CD8-positive, alpha-beta T cell (primary cell): ENCODE measurements at places on chromosomes 11 and 22.

DNA sequence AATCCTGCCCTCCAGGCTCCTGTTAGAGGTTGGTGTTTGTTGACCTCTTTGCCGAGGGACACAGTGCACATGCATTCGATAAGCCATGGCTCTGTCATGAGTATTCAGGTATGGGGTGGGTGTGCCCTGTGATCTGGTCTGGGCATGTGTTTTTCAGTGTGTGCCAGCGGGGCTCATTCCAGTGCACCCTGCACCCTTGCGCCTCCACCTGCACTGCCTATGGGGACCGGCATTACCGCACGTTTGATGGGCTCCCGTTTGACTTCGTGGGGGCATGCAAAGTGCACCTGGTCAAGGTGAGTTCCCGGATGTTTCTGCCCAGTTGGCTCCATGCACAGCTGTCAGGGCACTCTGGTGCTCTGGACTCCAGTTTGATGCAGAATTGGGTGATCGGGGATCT, 44.2 kb downstream of the OTOG start:
- no peak for DNase-seq

DNA sequence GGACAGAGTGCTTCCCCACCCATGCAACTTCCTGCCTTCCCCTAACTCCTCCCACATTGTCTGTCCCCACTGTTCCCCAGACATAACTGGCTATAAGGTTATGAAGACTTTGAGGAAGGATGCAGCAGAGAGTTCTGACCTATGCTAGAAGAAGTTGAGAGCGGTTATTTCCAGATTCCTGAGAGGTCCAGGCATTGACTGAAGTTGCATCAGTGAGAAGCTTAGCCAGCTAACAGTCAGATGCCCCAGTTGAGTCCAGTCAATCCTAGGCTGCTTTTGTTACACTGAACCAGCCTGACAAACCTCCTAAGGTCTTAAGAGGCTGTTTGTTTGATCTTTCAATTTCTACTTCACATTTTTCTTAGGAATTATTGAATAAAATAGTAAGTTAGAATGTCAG, 937.9 kb upstream of the CCDC90B start:
- DNase-seq: no peak

- DNase-seq: no peak
Measured at GRCh38 chr22:39369186-39369585, 19.4 kb downstream of the SYNGR1 start.

GRCh38 chr11:116070520-116070919, 566.3 kb upstream of the CADM1 start:
- no peak for DNase-seq

DNA sequence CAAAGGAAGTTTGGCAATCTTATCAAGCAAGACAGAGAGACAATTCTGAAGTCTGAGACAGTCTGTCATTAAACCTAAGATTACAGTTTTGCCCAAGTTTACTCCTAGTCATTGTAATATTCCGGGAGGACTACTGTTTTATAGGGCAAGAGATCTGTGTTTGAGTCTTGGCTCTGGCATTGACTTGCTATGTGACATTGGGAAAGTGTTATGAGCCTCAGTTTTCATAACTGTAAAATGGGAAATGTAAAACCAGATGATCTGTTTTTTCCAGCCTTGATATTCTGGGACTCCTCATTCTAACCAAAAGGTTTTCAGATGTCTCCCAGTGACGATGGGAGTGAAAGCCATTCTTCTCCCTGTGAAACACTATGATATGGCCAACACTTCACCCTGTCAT, 24.3 kb upstream of the SLCO2B1 start:
- no peak for DNase-seq

DNA sequence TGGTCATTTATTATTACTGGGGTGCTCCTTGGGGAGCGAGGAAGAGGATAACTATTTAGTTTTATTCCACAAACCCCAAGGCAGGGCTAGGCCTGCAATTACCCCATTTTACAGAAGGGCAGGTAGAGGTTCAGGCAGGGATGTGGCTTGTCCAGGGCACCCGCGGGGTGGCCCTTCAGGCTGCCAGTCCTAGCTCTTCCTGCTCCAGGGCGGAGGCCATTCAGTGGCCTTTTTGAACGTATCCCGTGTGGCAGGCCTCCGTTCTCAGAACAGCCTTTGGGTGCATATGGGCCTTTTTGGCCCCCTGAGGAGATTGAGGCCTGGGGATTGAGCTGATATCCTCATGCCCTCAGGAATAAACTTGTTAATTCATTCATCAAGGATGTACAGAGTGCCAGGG, 66.2 kb downstream of the MPPED1 start:
- no peak for DNase-seq

DNA sequence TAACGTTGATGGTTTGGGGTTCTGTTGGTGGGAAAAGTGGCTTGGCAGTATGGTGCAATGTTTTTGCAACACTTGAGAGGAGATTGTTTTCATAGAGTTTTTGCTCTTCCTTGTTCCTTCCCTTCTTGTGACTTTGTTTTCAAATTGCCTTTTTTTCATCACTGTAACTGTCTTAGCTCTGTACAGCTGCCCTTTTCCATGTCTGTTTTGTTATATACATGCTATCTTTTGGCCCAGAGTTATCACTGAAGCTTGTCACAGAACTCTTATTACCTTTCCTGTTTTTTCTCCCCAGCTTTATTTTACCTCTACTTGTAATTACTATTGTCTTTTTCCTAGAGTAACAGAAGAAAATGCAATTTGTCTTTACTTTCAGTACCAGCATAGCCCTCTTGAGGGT, 154.1 kb downstream of the DDX10 start:
- no peak for DNase-seq

DNA sequence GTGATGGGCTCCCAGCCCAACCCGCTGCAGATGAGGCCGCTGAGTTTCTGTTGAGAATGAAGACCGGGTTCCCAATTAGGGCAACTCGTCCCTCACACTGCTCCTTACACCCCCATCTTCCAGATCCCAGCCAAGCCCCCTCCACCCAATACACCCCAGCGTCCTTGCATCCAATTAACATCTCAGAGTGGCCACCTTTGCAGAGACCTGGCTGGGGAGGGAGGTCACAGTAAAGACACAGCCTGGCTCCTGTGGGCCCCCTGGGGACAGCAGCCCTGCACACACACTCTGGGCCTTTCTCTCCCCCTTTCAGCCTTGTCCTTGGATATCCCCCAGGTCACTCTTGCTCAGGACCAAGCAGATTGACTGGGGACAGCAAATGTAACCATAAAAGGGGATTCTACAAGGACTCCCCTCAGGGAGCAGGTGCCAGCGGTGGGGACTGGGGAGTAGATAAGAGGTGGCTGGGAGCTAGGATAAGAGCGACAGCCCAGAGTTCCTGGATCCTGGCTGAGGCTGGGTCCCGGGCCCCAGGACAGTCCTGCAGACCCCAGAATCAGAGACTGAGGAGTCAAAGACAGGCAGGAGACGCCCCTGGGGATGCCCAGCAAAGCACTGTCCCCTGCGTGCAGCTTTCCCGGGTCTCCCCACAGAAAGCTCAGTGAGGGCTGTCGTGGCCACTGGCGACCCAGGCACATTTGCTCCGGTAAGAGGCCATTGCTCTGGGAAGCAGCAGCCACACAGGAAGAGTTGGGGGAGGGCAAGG, 8.4 kb downstream of the APOBEC3A start:
- DNase-seq: no peak

GRCh38 chr22:17944256-17944655, 80.1 kb downstream of the MICAL3 start:
- DNase-seq: no peak

DNA sequence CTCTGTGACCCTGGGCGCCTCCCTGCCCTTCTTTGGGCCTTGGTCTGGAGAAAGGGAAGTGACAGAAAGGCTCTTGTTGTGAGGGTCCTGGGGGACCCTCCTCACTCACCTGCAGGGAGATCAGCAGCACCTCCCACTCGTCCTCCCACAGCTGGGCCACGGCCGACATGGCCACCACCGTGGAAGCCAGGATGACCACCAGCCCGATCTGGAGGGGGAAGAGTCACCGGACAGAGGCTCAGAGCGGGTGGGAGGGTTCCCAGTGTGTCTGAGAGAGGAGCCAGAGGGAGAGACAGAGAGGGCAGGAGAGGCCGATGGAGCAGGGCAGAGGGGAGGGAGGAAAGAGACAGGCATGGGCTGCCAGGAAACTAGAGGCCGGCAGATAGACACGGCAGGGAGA, 16.8 kb upstream of the KLHL35 start:
- DNase-seq: no peak

- DNase-seq: no peak
Measured at GRCh38 chr11:122103321-122103720, 12.7 kb downstream of the BLID start.

DNA sequence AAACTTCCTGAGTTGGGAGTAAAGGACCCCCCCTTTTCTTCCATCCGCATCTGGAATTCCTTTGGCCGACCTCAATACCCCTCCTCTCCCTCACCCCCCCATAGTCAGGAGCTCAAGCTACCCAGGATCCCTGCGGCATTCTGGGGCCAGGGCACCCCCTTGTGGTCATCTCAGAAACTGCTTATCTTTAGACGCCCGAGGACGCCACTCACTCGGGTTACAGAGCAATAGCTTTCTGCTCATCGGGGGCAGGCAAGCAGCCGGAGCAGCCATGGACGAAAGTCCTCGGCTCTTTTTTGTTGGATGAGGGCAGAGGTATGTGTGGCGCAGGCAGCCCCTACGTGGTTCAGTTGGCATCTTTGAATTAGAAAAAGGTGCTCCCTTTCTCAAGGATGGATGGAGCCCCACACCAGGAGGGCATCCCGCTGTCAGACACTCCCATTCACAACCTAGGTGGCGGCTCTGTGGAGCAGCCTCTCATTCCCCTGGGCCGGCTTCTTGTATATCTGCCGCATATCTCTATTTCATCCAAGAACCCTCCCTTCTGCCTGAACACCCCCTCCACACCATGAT, 2.3 kb downstream of the C1QTNF5 start:
- peak; percentile 71 for DNase-seq

- no peak for DNase-seq
Measured at GRCh38 chr11:116215471-116216113, 557.2 kb downstream of the BUD13 start.

GRCh38 chr11:13141731-13142709, 132.9 kb downstream of the RASSF10 start:
- no peak for DNase-seq

- DNase-seq: no peak
Measured at GRCh38 chr11:59849129-59849528, 3.8 kb upstream of the CBLIF start.

- DNase-seq: peak; percentile 7
Measured at GRCh38 chr22:46374663-46375474, 39.4 kb downstream of the TRMU start.

GRCh38 chr11:61384271-61385242, 7.8 kb upstream of the TMEM216 start:
- DNase-seq: no peak

- no peak for DNase-seq
Measured at GRCh38 chr11:110452720-110453119, 23.0 kb downstream of the FDX1 start.
